ENCODE measurements at places on chromosomes 4 and X.

DNA sequence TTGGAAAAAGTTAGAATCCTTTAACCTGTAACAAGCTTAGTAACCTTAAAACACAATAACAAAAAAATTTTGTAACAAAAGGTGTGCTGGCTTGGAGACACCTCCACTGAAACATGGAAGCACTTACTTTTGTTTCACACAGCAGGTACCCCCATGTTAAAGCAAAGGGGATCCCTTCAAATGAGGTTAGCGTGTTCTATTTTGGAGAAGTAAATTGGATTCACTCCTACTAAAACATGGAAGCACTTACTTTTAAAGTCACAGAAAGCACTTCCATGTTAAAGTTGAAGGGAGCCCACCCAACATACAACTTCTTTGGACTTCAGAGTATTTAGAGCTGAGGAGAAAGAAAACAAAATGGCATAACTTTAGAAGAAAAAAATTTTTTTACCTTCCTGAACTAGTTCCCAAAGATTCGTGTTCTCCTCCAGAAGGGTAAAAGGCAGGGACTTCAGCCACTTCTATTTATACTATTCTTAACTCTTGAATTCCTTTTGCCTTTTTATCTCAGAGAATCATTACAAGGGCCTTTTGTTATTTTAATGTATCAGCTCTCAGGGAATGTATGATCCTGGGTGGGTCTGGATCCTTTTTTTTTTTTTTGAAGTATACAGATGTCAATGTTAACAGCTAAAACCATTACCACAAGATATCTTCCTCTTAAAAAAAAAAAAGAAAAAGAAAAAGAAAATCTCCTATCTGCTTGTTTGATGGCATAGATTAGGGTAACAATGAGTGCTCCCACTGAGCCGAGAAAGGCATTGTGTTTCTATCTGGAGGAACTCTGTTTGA, 11.5 kb downstream of the LARP7 start:
- no peak for DNase-seq

DNA sequence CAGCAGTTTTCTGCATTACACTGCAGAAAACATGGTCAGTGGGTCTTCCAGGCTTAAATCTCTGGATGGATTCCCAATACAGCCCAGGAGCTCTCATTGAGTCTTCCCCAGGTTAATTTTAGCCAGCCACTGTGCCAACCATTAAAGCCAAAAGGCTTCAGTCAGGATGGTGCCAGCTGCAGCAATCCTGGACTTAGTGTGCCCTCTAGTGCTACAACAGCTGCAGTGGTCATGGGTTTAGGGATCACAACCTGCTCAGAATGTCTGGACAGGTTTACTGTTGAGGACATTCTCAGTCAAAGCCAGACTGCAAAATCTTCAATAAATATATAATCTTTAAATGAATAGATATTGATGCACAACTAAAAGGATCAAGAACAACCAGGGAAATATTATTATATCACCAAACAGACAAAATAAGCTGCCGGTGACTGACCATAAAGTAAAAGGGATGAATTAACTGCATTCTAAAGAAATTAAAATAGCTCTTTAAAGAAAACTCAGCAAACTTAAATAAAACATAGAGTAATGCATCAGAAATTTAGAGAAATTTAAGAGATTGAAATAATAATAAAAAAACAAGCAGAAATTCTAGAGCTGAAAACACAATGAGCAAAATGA, 639.9 kb downstream of the SPOCK3 start:
- DNase-seq = no peak

- DNase-seq = no peak
Observed at GRCh38 chr4:158459085-158459820, 62.4 kb upstream of the RXFP1 start.

DNA sequence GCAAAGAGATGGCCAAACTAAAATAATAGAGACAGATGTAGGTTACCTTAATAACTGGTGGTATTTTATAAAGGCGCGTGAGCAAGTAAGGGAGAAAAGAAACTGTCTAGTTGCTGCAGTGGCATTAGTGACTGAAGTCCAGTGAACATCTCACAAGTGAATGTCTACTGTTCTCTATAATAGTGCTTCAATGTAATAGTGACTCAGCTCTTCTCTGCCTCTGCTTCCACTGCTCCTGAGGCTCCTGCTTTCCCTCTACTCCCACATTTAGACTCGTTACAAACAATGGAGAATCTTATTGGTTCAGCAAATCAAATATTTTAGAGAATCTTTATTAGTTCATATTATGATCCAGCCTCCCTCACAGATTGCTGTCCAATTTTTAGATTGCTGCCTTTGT, 779.1 kb upstream of the HTR2C start:
- DNase-seq = no peak

GRCh38 chr4:61540944-61541343, 340.8 kb downstream of the ADGRL3 start:
- DNase-seq = no peak

DNA sequence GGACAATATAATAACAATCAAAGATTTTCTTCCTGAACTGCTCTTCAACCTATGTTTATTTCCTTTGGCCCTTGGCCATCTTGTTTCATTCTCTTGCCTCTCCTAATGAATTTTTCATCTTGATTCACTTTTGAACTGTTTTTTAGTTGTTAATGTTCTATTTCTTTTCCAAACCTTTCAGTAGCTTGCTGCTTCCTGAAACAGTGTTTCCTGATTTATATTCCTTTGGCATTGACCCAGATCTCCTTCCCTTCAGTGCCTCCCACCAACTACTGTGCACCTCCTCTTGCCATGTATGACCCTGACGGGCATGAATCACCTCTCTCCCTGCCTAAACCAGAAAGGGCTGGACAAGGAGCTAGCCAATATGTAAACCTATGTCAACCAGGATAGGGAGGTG, 25.6 kb upstream of the SPP1 start:
- no peak for DNase-seq

- no peak for DNase-seq
Observed at GRCh38 chr4:158200214-158200613, 10.1 kb upstream of the TMEM144 start.

DNA sequence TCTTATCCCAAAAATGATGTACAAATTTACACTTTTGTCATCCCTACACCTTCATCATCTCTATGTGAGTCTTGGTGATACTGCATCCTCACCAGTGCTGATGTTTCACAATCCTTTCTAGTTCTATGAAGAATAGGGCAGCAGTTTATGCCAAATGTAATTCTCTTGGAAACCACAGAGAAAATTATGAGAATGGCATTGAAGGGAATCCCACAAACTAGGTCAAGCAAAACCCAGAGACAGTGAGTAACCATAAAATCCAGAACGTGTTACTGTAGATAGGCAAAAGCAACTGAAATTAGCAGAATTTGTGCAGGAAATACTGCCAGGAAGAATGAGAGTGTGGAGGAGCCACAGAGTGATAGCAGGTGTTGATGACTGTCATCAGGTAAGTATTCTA, 24.5 kb downstream of the IL15 start:
- no peak for DNase-seq

GRCh38 chr4:114600672-114601071, 2.1 kb downstream of the UGT8 start:
- DNase-seq = no peak

GRCh38 chrX:128439159-128439558, 387.0 kb upstream of the ACTRT1 start:
- DNase-seq = no peak

DNA sequence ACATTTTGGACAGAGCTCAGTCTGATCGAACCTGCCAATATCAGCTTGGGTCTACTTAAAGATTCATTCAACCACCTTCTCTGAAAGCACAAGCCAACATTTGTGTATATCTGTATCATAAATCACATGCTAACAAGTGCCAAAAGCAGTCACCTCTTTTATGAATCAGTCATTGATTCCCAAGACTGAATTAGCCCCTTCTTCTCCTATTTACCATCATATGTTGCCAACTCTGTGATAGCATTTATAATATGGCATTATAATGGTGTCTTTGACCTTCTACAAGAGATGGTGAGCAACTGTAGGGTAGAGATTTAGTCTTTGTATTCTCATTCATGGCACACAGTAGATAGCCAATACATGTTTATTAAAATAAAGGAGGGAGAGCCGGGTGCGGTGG, 61.4 kb downstream of the DDX53 start:
- DNase-seq = no peak

GRCh38 chrX:119407681-119408080, 8.5 kb downstream of the SLC25A43 start:
- DNase-seq = no peak

DNA sequence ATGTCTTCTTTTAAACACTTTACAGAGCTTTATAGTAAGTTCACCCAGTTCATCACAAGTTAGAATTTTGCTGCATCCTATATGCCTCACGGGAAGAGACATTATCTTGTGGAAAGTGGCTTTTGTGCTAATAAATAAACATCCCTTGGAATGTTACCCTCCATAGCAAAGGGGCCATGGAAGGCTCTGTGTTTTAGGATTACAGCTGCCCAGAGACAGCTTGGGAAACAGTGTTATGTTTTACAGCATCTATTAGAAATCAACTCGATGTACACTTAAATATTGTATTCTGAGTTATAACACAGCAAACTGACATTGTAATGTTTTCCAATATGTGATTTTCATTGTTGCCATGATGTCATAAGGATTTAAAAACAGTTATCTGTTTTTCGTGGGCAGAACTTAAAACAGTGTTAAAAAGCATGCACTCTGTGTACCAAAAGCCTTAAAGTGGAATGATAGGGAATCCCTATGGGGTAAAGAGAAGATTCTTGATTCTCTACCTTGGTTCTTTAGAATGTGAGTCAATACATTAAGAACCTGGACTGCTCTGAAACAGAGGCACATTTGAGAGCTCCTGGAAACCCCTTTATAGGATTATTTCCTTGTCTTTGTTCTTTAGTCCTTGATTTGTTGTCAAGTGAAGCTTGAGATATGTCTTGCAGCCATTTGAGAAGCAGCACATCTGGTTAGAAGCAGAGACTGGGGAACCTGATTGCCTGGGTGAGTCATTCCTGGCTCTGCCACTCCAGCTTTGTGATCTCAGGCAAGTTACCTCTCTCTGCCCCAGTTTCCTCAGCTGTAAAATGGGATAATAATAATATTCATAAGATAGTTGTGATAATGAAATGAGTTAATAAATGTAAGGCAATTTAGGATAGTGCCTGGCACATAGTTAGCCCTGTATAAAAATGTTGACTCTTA, 41.6 kb downstream of the ARHGAP10 start:
- no peak for DNase-seq

DNA sequence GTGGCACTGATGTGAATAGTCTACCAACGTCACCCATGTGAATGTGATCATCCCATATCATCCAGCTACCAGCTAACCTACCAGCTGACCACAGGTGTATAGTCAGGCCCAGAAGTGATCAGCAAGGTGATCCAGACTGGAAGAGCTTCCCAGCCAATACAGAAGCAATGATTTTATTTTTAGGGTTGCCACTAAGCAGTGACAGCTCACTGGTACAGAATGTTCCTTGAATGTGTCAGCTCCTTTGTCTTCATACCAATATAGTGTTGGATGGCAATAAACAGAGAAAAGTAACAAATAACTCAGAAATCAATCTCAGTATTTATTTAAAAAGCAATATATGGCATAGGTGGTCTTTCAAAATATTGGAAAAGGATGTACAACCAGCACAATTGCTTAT, 361.8 kb upstream of the CPEB2 start:
- DNase-seq = no peak

DNA sequence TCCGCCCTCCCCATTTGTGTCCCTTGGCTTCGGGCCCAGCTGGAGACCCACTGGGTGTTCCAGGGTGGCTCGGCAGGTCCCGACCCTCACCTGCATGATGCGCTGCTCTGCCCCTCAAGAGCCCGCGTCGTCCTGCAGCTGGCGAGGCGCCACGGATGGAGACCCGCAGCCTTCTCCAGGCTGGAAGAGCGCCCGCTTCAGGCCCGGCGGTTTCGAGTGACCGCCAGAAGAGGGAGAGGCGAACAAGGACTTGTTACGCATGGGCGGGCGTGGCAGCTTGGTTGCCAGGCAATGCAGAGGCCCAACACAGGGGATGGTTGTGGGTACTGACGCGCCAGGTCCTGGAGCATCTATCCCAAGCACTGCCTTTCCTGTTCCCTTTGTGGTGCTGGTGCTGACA, at the start of gene PDCL2:
TSS of gene PDCL2 (minus strand) at position 232 of the 400 bp plus-strand sequence. CDS start at position 96, 136 bp downstream.
- no peak for DNase-seq

GRCh38 chr4:79603681-79604080, 195.7 kb upstream of the GK2 start:
- no peak for DNase-seq

GRCh38 chr4:112093636-112094202, 51.5 kb upstream of the FAM241A start:
- DNase-seq = no peak

DNA sequence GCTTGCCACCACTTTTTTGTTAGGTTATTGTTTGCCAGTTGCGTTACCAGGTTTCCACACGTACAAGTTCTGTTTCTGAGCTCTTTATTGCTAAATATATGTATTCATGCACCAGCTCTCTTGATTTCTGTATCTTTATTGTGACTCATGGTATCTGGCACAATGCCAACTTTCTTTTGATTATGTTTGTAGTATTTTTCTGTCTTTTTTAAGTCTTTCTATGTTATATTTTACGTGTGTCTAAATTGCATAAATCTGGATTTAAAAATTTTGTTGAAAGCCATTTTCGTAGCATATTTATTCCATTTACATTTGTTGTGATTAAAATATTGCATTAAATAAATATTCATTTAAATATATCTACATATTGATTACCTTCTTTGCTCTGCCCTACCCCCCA, 73.8 kb downstream of the KDM6A start:
- DNase-seq = no peak

DNA sequence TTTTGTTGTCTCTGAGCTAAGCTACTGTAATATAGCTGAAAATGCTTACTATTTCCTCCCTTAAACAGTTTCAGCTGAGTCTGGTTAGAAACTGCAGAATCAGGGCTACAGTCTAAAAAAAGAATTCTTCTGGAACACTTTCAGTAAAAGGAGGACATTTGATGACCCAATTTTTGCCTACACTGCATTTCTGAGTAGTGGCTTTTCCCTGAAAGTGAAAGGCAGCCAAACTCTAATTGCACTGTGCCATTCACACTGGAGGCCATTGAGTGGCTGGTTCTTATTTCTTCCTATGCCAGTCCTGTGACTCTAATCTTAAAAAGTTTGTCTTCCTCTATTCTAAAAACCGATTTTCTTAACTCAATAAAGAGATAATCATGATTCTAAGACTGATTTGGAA, 526.0 kb downstream of the CFAP47 start:
- DNase-seq = no peak

DNA sequence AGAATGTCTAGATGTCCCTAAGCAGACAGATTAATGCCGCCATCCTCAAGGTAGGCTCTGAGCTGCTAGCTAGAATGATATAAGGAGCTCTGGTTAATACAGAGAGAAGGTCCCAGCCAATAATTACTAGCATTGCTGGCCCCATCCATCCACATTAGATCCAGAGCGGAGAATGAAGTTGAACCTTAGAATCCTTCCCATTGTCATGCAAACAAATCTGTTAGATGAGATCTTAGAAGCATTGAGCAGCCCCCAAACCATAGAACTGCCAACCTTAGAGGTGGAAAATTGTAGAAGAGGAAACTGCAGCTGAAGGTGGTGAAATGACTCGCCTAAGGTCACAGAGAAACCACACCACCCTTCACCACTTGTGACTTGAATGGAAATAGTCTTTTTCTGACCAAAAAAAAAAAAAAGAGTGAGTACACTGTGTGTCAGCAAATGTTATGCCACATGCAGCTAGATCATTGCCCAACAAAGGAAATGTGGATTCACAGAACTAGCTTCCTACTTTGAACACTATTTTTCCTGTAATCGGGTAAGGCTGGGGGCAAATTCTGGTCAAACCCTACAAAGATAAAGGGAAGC, 162.1 kb downstream of the SMIM20 start:
- no peak for DNase-seq

- no peak for DNase-seq
Observed at GRCh38 chr4:3440979-3441500, 728 bp upstream of the HGFAC start.
